ENCODE measurements at places on chromosomes 16 and 17.

DNA sequence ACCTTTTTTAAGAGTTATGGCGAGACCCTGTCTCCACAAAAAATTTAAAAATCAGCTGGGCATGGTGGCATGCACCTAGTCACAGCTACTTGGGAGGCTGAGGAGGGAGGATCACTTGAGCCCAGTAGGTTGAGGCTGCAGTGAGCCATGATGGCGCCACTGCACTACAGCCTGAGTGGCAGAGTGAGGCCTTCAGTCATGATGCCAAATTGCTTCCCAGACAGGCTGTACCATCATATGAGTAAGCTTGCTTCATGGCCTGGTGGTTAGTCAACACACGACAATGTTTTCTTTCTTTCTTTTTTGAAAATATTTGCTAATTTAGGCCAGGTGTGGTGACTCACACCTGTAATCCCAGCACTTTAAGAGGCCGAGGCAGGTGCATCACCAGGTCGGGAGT lies 12.5 kb downstream of the NTAN1 start:
- DNase-seq: no peak

DNA sequence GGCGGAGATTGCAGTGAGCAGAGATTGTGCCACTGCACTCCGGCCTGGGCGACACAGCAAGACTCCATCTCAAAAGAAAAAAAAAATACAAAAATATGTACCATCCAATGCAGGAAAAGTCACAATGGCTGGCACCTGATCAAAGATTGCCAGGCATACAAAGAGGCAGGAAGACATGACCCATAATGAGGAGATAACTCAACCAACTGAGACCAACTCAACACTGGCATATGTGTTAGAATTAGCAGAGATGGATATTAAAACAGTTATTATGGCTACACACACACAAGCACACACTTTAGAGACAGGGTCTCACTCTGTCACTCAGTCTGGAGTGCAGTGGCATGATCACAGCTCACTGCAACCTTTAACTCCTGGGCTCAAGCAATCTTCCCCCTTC lies 10.6 kb downstream of the QRICH2 start:
- DNase-seq: no peak

- no peak for DNase-seq
These were observed 38.5 kb downstream of the CTU2 start for GRCh38 chr16:88744577-88745521.

GRCh38 chr17:21463779-21464407 lies 87.7 kb downstream of the KCNJ12 start:
- DNase-seq: no peak

GRCh38 chr16:89103156-89103555 lies 9.5 kb downstream of the ACSF3 start:
- no peak for DNase-seq

DNA sequence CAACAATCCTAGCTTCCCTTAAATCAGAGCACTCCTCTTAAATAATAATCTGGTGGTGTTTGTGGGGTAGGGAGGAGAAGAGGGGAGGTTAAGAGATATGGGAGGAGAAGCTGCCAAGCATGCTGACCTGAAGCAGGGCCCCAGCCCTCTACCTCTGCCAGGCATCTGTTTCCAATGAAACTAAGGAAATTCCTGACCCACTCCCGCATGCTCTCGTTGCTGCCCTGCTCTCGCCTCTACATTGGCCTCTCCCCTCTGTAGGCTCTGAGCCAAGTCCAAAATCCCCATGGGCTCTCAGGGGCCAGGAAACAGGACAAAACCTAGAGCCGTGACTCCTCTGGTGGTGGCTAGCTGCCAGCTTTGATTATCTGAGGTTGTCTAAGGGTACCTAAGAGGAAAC lies 559.5 kb upstream of the CDH11 start:
- DNase-seq: no peak

- no peak for DNase-seq
These were observed 5.0 kb downstream of the NOG start for GRCh38 chr17:56598466-56598865.

- DNase-seq: no peak
These were observed 17.2 kb downstream of the ADAM11 start for GRCh38 chr17:44775838-44776621.

GRCh38 chr16:70267516-70267915 lies 15.8 kb upstream of the EXOSC6 start:
- no peak for DNase-seq

GRCh38 chr17:40310882-40311391 lies 2.0 kb downstream of the RARA start:
- DNase-seq: no peak

DNA sequence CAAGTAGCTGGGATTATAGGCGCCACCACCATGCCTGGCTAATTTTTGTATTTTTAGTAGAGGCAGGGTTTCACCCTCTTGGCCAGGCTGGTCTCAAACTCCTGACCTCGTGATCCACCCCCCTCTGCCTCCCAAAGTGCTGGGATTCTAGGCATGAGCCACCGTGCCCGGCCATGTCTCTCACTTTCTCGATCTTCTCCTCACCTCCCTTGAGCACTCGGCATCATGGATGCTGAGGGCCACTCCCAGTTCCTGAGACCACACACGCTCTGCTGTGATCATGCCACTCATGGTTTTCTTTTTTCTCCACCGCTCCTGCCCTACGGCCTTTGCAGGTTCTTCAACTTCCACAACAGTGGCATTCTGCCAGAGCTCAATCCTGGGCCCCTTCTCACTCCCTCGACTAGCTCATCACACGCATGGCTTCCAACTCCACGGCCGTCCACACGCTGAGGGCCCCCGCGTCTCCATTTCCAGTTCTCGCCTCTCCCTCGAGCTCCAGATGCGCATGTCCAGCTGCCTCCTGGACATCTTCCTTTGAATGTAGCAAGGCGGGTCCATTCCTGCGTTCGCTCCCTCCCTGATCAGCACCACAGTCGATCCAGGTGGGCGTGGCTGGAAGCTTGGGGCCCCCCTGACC lies 5.5 kb upstream of the NCBP3 start:
- DNase-seq: no peak

DNA sequence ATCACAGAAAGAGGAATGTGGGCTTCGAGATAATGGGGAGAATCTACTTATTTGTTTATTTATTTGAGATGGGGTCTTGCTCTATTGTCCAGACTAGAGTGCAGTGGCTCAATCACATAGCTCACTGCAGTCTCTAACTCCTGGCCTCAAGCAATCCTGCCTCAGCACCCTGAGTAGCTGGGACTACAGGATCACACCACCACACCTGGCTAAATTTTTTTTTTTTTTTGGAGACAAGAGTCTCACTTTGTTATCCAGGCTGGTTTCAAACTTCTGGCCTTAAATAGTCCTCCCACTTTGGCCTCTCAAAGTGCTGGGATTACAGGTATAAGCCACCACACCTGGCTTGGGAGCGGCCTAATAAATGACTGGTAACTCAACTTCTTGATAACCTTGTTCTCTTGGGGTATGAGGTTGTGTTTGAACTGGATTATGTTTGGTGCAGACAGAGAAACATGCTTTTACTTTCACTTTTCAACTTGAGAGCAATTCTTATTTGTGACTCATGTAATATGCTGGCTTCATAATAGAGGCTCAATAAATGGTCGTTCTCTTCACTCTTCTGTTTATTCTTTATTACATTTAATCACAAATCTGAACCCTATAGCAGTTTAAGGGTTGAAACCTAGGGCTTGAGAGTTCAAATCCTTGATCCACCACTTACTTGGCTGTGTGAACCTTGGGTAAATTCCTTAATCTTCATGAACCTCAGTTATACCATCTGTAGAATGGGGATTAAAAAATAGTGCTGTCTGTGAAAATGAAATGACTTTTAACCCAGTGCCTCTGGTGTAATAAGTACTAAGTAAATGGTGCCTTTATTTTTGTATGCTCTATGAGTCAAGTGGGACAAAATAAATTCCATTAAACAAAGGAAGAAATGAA lies 129.1 kb upstream of the HS3ST2 start:
- no peak for DNase-seq

GRCh38 chr17:27473748-27474609 lies 17.7 kb downstream of the KSR1 start:
- peak; percentile 65 for DNase-seq

GRCh38 chr17:7947651-7948050 lies 15.6 kb downstream of the CNTROB start:
- DNase-seq: no peak

DNA sequence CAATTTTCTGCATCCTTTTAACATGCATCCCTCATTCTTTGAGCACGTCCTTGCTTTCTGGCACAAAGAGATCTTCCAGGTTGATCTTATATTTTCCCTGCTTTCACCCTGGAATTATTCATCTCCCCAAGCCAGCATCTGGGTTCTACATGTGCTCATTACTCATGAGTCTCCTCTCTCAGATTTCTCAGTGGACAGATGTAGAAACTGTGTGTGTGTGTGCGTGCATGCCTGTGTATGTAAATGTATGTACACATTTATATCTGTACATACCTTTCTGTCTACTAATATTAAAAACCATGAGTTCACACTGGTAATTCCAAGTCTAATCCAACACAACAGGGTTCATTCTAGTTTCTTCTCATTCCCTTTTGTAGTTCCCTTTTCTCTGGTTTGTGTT lies 41.9 kb upstream of the NSRP1 start:
- DNase-seq: no peak

DNA sequence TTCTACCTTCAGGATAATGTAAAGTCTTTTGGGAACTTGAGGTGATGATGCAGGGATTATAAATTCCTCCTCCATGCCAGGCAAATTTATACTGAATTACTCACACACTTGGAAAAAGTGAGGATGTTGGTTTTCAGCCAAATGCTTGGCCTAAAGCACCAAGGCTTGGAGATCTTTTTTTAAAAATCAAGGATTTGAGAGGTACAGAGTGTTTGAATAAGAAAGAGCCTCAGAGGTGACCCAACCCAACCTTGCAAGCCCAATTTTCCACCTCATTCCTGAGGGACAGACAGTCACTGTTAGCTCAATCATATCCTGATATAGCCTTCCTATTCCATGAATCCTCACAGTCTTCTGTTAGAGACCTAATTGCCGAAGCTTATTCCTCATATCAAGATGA lies 14.0 kb downstream of the GRIN2A start:
- DNase-seq: no peak

DNA sequence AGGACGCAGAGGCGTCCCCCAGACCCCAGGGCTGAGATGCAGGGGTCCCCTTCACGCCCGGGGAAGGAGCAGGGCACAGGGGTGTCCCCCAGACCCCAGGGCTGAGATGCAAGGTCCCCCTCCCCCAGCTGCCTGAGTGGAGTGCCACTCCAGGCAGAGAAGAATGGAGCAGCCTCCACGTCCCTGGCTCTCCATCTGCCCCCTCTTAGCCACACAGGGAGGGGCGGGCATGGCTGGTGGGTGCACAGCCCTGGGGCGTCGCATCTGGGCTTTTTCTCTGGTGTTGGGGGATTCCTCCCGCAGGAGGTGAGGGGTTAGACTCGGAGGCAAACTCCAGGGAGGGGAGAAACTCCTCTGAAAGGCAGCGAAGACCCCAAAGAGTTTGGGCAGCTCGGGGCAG lies 17.5 kb downstream of the CIBAR2 start:
- DNase-seq: no peak

DNA sequence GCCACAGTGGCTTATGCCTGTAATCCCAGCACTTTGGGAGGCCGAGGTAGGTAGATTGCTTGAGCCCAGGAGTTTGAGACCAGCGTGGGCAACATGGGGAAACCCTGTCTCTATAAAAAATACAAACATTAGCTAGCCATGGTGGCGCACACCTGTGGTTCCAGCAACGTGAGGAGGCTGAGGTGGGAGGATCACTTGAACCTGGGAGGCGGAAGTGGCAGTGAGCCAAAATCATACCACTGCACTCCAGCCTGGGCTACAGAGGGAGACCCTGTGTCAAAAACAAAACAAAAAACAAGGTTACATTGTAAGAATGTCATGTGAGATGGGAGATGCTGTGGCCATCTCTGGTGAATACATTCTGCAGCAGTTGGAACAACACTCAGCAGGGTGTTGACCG lies 13.5 kb downstream of the DUSP14 start:
- DNase-seq: no peak

DNA sequence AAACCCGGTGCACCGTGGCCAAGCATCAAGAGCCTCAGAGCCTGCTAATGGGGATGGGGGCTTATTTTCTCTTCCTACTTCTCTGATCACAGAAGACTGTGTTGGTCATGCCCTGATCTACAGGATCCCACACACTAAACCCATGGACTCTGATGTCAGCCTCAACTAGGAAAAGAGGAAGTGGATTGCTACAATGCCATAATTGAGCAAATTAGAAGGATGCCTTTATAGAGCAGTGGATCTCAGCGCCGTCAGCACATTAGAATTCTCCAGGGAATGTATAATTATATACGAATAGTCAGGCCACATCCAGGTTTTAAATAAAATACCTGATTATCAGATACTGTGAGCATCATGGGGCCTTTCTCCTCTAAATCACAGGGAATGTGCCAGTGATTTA lies 64.8 kb downstream of the VAT1L start:
- no peak for DNase-seq

Data from stimulated activated CD4-positive, alpha-beta T cell treated with anti-CD3 and anti-CD28 coated beads, Interleukin-12 subunit alpha, Interleukin-12 subunit beta, amount 100 ng/mL, for 24 hours (primary cell).